ENCODE measurements at places on chromosomes 1 and 21.

- no peak for DNase-seq
Observed at GRCh38 chr21:31406510-31406909, 62.4 kb upstream of the TIAM1 start.

- DNase-seq: no peak
Observed at GRCh38 chr1:9004031-9004699, 22.1 kb downstream of the SLC2A7 start.

DNA sequence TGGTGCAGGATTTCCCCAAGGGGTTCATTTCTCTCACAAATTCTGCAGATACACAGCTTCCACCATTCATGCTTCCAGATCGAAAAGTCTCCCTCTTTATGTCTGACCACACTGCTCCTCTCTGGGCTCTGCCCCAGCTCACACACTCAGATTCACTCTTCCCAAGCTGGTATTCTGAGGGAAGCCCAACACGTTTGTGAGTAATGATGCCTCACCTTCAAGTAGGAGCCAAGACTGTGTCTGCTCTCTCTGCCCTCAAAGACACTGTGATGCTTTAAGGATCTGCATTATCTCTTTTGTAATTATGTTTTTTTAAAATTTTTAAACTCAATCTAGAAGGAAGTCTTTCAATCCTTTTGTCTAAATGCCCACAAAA lies 19.8 kb downstream of the PRAMEF11 start:
- no peak for DNase-seq

- no peak for DNase-seq
Observed at GRCh38 chr1:194117582-194117981, 931.2 kb upstream of the B3GALT2 start.

- DNase-seq: no peak
Observed at GRCh38 chr1:91592716-91593477, 92.2 kb downstream of the CDC7 start.

DNA sequence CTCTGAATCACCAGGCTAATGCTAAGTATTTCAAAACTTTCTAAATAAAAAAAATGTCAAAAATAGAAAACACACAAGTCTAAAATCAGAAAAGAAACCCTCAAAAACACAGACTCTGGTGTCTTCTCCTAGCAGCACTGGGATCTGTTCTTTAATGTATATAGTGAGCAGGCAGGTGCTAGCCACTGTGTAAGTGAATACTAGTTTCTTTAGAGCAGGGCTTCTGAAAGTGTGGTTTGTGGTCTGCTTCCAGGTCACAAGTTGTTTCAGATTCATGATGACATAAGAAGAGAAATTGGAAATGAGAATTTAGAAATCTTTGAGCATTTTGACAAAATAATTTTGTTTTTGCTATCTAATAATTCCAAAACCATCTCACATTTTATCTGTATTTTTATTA lies 763.1 kb downstream of the USP25 start:
- no peak for DNase-seq

- no peak for DNase-seq
Observed at GRCh38 chr1:59261537-59261936, 35.4 kb upstream of the FGGY start.

GRCh38 chr1:41642922-41643821 lies 158.7 kb upstream of the EDN2 start:
- no peak for DNase-seq

Measured in activated CD4-positive, alpha-beta T cell treated with anti-CD3 and anti-CD28 coated beads, Interleukin-2, amount 50 U/mL, for 24 hours (primary cell).